NCI-H82 (cell line): ENCODE measurements at places on chromosomes 12 and 14.

DNA sequence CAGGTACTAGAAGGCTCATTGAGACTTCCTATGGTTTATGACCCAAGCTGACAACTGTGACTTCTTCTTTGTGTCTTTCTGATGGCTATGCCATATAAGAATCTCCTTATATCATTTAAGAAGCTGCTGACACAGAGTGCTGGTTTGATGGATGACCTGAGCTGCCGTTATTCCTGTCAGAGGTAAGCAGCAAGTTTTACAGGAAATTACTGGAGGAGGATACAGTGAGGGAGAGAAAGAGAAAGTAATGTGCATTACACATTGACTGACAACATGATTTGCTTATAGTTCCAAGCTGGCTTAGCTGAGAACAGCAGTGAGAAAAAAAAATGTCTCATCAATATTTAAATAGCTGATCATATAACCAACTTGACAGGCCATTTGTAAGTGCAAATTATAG lies 981.4 kb downstream of the FSCB start:
- no peak for DNase-seq

- no peak for DNase-seq
These were observed 86.4 kb upstream of the NTF3 start for GRCh38 chr12:5345534-5345933.

GRCh38 chr12:122875590-122876220 lies 20.2 kb downstream of the VPS37B start:
- no peak for DNase-seq

DNA sequence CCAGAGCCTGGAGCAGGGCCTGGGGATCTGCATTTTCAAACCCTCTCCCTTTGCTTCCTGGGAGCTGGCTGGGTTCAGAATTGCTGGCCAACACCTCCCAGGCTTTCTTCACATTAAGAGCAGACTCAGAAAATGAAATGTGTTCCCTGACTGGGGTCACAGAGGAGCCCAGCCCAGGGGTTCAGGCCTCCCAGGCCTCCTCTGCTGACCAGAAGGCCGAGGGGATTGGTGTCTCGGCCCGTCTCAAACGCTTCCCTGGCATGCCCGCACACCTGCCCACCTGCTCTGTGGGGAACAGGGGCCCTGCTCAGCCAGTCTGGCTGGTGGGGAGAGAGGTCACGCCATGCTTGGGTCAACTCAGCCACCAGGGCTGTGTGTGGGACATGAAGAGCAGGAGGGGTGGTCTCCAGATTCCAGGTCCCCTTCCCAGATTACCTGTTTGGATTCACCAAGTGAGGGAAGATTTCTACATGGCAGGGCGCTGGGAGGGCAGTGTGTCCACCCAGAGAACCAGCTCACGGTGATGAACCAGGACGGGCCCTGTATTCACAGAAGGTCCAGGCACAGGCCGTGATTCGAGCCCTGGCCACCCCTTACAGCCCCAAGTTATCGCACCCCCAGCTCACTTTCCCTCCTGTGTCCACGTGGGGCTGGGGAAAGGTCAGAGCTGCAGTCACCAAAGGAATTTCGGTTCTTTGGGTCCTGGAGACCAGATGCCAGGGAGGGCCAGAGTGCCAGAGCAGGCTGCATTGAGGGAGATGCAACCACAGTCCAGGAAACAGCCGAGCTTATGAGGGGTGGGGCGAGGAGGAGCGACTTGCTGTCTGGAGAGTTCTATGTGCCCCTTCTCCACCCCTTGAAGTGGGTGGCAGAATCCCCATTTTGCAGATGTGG lies 55.2 kb upstream of the RIN3 start:
- DNase-seq: no peak
